ENCODE measurements at places on chromosomes 16 and 17.

GRCh38 chr17:385178-385835, 32.7 kb upstream of the RPH3AL start:
- DNase-seq, result no peak

DNA sequence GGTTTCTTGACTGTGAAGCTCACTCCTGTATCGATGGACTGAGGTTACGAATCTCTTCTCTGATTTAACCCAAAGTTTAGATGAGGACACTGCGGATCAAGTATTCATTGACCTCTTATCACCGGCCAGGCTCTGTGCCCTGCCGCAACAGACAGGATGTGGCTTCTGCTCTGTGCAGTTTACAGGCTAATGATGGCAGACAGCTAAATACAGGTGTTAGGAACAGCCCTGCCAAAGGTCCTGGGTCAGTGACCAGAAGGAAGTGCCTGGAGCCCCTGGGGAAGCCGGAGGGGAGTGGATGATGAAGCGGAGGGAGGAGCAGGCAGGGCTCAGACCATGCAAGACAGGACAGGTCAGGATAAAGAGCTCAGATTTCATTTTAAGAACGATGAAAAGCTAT, 44.4 kb downstream of the HAPSTR1 start:
- no peak for DNase-seq

- no peak for DNase-seq
Measured at GRCh38 chr17:58338841-58339754, 10.5 kb upstream of the TSPOAP1 start.

DNA sequence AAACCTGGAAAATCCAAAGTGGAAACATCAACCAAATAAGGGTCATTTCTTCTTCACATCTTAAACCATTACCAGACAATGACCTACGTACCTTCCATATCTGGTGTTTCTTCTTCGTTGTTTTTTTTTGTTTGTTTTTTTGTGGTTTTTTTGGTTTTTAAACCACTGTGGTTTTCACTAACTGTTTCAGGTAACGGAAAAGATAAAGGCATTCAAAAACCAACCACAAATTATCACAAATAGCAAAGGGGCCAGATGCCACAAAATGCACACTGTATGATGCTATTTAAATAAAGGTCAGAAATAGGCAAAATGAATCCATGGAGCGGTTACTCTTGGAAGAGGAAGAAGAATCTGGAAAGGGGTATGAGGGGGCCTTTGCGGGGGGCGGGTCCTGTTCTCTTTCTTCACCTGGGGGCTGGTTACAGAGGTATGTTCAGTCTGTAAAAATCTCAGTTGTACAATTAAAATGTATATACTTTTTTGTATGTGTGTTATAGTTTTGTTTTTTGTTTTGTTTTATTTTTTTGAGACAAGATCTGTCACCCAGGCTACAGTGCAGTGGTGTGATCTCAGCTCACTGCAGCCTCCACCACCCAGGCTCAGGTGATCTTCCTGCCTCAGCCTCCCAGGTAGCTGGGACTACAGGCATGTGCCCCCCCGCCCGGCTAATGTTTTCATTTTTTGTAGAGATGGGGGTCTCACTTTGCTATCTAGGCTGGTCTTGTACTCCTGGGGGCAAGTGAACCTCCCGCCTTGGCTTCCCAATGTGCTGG, 29.6 kb downstream of the LITAF start:
- no peak for DNase-seq

- no peak for DNase-seq
Measured at GRCh38 chr17:47693731-47694580, at the start of gene TBKBP1. TBKBP1 (plus strand) TSS chr17:47694161; CDS start chr17:47696113, 1,952 bp downstream.
